ENCODE measurements at places on chromosomes 7 and 10. TPM values are rescaled to one million over a fixed set of nuclear protein-coding genes. Genes with fewer than 3 reads are reported as not detected.

The CCDC172 gene
- total RNA-seq, result not detected

The ZNF365 gene
- not detected for total RNA-seq

The NUTM2A gene
- 2.8 TPM for total RNA-seq

The SERPINE1 gene
- 1.8 TPM for total RNA-seq

The TAC1 gene
- 0.24 TPM for total RNA-seq

The PANK1 gene
- 28.7 TPM for total RNA-seq

The AIFM2 gene
- 21.8 TPM for total RNA-seq

The LAMTOR4 gene
- 224 TPM for total RNA-seq

The IQUB gene
- total RNA-seq, result 0.25 TPM
